ENCODE measurements at places on chromosomes 7 and 10. TPM values are rescaled to one million over a fixed set of nuclear protein-coding genes. Genes with fewer than 3 reads are reported as not detected.

Gene RSPH10B2
- not detected for total RNA-seq

Gene ABCB8
- 33.6 TPM for total RNA-seq

Gene PTF1A
- total RNA-seq, result not detected

Gene ZDHHC6
- 17.0 TPM for total RNA-seq

Gene VWDE
- total RNA-seq, result not detected

Gene CTAGE6
- total RNA-seq, result not detected

Measured in cardiac atrium fibroblast (primary cell).